Tongue (tissue), 3 donors: ENCODE measurements at places on chromosomes 2 and 18.

DNA sequence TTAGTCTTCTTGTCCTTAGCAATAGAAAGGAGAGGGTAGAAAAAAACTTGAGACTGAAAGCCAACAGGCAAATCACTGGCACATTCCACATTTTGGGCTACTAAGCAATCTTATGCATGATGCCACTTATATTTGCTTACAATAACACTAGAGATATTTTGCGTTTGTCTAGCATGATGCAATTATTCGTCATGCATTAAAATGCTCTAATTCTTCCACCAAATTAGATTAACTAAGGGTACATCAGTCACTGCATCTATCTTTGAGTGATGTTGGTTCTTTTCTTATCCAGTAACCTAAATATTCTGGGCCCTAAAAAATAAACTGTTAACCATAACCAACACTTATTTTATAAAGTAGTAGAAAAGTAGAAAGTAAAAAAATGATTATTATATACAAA, 1311.7 kb upstream of the CDH2 start:
- no peak for DNase-seq

- no peak for DNase-seq
Observed at GRCh38 chr2:45713591-45713990, 62.1 kb downstream of the PRKCE start.

- peak; percentile 16 for DNase-seq
Observed at GRCh38 chr18:46260016-46260878, 156.1 kb downstream of the HAUS1 start.

GRCh38 chr2:65298089-65298488, 70.5 kb downstream of the ACTR2 start:
- DNase-seq = no peak

DNA sequence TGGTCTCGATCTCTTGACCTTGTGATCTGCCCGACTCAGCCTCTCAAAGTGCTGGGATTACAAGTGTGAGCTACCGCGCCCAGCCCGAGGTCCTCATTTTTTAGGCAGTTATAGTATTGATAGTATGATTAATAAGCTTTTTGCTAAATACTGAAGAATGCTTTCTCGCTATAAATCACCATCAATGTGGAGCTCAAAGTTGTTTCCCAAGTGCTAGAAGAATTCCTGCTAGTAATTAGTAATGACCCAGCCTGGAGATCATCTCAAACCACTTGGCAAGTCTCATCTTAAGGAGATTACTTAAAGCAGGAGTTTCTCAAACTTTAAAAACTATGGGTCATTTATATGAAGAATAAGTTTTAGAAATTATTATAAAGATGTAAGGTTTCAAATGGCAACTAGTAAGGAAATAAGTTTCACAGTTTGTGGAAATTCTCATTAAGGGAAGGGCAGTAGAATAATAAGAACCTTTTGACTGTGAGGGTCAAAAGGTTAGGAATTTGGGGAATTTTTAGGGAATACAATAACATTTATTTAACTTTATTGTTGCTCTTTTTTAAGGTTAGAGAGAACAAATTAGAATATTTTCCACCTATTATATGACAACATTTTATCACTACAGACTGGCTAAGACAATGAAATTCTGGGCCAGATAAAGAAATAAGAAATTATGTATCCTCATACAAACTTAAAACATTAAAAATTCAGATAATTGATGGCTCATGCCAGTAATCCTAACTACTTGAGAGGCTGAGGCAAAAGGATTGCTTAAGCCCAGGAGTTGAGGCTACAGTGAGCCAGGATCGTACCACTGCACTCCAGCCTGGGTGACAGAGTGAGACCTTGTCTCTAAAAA, 148.6 kb upstream of the MAP3K20 start:
- DNase-seq = no peak

DNA sequence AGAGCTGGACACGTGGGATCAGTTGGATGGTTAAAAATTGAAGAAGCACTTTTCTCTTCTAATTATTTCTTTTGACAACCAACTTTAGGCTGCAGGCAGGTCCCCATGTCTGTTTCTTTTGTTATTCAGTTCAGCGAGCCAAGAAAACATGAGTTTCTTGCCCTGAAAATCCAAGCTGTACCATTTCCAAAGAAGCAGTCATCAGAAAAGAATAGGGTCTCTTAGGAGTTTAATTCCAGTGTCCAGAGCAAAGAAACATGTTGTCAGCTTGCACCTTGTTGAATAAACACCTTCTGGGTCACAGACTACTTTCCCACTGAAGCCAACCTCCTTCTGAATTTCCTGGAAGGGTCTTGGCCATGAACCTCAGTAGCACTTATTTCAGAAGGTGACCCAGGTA, 170.5 kb upstream of the COPS8 start:
- no peak for DNase-seq

DNA sequence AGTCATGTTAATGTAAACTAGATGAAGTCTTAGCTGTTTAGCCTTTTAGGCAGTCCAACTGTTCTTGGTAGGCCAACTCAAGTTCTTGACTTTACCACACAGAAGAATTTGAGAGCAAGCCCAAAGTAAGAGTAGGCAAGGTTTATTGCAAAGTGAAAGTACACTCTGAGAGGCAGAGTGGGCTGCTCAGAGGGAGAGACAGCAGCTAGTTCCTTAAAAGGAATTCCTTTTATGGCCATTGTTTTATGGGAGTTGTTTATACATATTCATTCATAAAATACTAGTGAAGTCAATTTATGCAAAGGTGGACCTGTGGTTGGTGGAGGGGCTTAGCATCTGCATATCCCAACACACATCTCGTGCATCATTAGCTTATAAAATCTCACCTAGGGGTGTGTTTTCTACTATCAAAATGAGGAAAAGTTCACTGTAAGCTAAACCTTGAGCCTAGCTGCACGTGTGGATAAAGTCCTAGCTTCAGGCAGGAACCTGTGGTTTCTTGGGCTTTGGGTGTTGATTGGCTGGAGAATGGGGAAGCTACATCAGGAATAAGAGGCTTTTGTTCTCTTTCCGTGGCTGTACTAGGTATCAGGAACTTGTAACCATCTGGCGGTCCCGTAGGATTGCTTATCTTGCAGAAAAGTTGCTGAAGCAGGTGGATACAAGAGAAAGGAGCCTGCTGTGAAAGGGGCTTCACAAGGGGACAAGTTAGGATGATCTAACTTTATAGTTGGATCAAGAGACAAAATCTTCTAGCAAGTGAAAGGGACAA, 110.4 kb upstream of the GULP1 start:
- no peak for DNase-seq

- no peak for DNase-seq
Observed at GRCh38 chr2:170140561-170140960, 37.4 kb upstream of the MYO3B start.

DNA sequence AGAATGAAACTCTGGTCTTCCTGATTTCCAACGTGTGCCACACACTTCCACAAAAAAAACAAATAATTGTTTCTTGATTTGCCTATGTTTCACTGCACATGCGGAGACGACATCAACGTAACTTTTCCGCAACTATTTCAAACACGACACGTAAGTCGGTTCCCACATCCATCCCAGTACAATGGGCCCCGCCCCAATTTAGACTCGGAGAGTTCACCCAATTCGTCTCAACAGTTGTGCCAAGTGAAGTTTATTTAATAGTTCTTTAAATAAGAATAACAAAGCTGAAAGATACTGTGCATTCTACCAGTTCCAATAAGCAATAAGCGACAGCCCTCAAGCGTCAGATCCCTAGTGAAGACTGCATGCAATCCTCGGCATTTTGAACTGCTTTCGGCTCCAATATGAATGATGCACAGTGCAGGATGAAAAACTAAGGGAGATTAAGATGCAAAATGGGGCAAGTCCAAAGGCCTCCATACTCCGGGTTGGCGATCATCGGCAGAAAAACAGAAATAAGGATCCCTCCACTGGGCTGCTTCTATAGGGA, 664 bp downstream of the CCT4 start:
- DNase-seq = peak; percentile 50

DNA sequence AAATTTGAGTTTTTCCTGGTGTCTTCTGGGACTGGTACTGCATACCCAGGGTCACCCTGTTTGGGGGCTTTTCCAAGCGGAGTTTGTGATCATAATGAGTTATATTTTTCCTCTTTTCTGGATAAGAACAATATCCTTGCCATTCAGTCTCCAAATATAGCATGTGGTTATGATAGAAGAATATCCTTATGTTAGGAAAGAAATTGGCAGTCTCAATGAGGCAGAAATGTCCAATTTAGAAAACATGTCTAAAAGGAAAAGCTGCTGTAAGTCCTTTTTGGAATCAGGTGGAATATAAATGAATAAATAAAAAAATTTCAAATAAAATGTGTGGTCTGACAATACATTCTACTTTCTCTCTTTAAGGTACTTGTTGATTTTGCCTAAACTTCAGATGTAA, 36.2 kb downstream of the SPATS2L start:
- DNase-seq = no peak

- no peak for DNase-seq
Observed at GRCh38 chr2:8451273-8451672, 230.6 kb upstream of the ID2 start.

DNA sequence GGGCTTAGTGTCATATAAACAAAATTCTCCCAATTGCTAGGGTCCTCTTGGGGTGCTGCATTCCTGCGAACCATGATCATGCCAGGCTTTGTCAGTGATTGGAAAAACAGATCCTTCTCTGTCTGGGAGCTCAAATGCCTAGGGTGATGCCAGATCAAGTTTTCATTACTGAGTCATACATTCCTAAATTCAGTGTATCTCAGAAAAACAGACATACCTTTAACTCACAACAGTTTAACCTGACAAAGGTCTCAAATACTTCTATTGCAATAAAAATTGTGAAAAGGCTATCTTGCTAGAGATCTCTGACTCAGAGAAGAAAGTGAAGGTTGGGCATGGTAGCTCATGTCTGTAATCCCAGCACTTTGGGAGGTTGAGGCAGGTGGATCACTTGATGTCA, 86.9 kb downstream of the SH3YL1 start:
- no peak for DNase-seq

DNA sequence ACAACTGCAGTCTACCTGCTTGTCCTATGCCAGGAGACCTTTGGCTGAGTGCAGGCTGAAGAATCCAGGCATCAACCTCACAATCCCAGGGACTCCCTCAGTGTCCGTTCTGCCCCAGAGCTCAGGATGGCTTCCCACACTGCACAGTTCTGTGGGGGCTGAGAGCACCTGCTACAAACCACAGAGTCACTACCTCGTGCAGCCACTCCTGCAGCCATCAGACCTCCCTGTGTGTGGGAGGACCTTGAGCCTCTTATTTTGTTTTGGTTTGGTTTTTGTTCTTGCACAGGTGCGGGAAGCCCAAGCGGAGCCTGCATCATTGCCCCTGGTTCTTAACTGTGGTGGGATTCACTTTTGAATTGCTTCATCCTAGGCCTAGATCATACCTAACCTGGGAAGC, 31.0 kb downstream of the NAT8 start:
- no peak for DNase-seq

GRCh38 chr18:7657937-7658336, 90.8 kb downstream of the PTPRM start:
- no peak for DNase-seq

- DNase-seq = peak; percentile 46
Observed at GRCh38 chr2:178306352-178307073, 112.2 kb downstream of the OSBPL6 start.

- no peak for DNase-seq
Observed at GRCh38 chr2:234884591-234884990, 67.2 kb upstream of the SH3BP4 start.

GRCh38 chr2:119062179-119062578, 96.4 kb downstream of the C1QL2 start:
- DNase-seq = no peak

- no peak for DNase-seq
Observed at GRCh38 chr2:37671816-37672103, 318 bp upstream of the CDC42EP3 start.

- DNase-seq = no peak
Observed at GRCh38 chr2:129074298-129074920, 755.7 kb upstream of the HS6ST1 start.

GRCh38 chr18:8706791-8707555, 1.6 kb downstream of the MTCL1 start:
- DNase-seq = peak; percentile 72

- no peak for DNase-seq
Observed at GRCh38 chr2:165268754-165269153, 29.5 kb downstream of the SCN2A start.

DNA sequence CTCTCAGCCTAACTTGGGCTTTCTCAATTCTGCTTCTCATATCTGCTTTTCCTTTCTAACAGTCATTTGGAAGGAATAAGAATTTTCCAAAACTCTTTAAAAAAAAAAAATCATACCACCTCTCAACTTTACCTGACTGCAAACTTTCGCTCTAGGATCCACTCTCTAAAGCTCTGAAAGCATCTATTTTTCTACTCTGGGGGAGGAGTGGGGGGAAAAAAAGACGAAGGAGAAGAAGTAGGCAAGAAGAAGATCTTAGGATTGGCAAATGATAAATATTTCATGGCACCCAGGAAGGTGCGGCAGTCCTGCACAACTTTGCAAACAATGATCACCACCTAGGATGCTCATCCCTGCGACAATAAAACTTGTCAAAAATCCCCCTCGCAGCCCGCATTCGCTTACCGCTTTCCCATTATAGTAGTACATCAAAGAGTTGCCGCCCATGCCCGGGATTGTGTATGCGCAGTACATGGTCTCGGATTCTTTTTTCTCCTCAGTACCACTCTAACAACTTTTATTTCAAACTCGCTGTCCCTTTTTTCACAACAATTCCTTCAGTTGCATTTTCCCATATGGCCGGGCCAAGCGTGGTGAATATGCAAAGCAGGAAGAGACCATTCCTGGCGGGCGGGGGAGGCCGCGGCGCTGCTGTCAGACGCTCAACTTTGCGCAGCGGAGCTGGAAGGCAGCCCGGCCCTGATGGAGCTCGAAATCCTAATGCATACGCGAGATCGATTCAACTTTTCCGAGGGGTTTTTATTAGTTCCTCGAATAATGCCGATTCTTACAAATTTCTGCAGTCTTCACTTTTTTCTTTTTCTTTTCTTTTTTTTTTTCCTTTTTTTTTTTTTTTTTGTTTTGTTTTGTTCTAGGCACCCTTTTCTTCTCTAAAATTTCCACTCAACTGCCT, 266.5 kb downstream of the TCF4 start:
- peak; percentile 97 for DNase-seq

GRCh38 chr2:37196320-37197195, at the start of gene CEBPZOS:
CEBPZOS (plus strand) TSS chr2:37196496; CDS start chr2:37199705, 3,209 bp downstream.
- peak; percentile 95 for DNase-seq

DNA sequence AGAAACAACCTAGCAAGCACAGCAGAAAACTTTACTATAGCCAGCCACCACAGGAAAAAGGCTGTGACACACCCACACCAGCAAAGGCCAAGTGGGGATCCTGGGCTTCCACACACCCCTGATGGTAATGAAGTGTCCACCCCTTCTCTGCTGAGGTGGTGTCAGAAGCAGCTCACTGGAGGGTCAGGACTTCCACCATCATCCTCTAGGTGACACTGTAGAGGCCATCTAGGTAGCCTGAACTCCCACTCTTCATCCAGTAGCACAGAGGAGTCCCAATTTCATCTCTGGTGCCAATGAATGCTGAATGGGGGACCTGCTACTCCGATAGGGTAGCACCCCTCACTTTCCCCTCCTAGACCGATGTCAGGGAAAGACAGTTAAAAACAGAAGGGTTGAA, 1544.4 kb downstream of the LRP1B start:
- DNase-seq = no peak
